ENCODE measurements at places on chromosomes 4 and X. TPM values are rescaled to one million over a fixed set of nuclear protein-coding genes. Genes with fewer than 3 reads are reported as not detected.

- no peak overlapping the region for H3K4me3 ChIP-seq
- DNase-seq: no peak
Measured at GRCh38 chrX:20620306-20620705, 353.6 kb upstream of the RPS6KA3 start.

- no peaks in the 10 kb centered on the region for H3K36me3 ChIP-seq
- H3K4me1 ChIP-seq: peaks cover 2% of the 10 kb centered on the region
- no peak overlapping the region for H3K4me3 ChIP-seq
- H3K27ac ChIP-seq: no peak overlapping the region
Measured at GRCh38 chr4:113069212-113069892, 19.9 kb downstream of the ANK2 start.

DNA sequence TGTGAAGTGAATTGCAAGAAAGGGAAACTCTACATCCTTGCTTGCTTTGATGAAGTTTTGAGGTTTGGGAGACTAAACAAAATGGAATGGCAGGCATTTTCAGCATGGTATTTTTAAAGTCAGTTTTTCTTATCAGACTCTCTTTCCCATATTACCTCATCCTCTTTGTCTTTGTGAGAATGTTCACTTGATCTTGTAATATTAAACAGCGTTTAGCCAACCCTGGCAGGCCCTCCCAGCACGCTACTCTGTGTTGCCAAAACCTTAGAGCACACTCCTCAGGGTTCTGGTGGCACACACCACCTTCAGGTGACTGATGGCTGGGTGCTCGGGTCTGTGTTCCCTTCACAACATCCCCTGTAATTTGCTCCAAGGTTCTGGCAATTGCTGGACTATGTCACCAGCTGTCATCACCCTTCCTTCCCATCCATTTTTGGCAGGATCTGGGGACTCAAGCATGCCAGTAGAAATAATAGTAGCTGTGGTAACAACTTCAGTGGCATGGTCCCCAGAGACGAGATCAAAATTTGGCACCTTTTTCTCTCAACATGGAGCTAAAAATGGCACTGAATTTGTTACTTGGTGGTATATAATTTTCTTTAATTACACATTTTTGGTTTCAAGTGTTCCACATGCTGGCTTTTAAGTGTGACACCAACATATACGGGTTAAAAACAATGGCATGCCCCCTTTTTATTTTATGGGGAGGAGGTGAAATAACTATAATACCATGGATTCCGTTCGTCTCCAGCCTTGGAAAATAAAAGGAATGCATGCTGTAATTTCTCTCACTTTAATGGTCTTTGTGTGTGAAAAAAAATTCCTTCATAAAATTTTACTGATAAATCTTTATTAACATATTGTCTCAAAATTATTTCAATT is 273.1 kb downstream of the DCTD start:
- H3K4me1 ChIP-seq: no peaks in the 10 kb centered on the region
- H3K27ac ChIP-seq: no peak overlapping the region
- no peak for DNase-seq
- H3K27me3 ChIP-seq: no peaks in the 10 kb centered on the region
- no peak overlapping the region for H3K4me3 ChIP-seq

The TEX13B gene
- total RNA-seq: not detected

The PDZD4 gene
- 52.5 TPM for total RNA-seq

The TLR6 gene
- 0.19 TPM for total RNA-seq
